Diencephalon (tissue), 1 donor: ENCODE measurements at places on chromosomes 1 and 21. TPM values are rescaled to one million over a fixed set of nuclear protein-coding genes. Genes with fewer than 3 reads are reported as not detected.

CLK2 gene
- total RNA-seq, result 24.2 TPM

KRTAP13-2 gene
- not detected for total RNA-seq

FLG2 gene
- not detected for total RNA-seq

GPR161 gene
- 56.7 TPM for total RNA-seq

GLUL gene
- total RNA-seq, result 534 TPM

ADAMTS5 gene
- total RNA-seq, result 4.6 TPM
